ENCODE measurements at places on chromosomes 2 and 18.

- no peak for DNase-seq
These were observed 618.6 kb downstream of the ZEB2 start for GRCh38 chr2:143901185-143901842.

DNA sequence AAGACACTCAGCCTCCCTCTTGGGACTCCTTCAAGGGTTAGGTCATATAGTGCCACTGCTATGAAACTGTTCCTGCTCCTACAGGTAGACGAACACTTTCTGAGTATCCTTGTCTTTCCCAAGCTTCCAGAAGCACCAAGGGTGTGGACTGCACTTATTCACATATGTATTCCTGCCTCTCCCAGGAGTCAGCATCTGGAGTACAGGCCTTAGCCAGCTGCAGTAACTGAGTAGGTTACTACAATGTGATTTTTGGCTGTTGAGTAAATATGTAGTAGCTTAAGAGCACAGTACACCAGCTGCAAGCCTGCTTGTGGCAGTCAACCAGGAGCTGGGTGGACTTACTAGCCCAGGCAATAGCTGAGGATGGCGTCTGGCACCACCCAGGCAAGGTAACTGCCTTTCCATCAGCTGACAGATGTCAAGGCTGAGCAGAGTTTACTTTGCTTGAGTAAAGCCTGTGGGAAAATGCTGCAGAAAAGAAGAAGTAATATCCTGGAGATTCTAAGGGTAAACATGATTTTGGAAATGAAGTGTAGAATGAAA, 14.0 kb upstream of the SCLY start:
- DNase-seq, result no peak

DNA sequence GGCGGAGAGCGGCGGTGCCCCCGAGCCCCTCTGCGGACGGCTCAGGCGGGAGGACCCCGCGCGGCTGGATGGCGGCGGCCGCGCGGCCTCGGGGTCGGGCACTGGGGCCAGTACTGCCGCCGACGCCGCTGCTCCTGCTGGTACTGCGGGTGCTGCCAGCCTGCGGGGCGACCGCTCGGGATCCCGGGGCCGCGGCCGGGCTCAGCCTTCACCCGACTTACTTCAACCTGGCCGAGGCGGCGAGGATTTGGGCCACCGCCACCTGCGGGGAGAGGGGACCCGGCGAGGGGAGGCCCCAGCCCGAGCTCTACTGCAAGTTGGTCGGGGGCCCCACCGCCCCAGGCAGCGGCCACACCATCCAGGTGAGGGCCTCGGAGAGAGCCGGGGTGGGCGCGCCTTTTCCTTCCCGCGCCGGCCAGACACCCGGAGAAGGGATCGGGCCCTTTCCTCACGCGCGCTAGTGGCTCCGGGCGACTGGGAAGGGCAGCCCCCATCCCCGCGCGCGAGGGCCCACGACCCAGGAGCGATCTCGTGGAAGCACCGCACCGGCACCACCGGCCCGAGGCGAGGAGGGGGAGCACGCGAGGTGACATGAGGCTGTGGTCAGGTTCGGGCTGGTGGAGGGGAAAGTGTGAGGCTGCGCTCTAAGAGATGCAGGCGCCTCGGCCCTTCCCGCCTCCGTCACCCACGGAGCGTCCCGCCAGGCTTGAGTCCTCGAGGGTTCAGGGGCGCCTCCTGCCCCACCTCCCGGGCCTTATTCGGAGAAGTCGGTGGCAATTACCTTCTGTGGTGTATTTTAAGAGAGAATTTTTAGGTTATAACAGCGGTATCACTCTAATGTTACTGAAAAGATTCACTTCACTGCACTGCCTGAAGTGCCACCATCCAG, 607 bp downstream of the LAMA3 start:
- DNase-seq, result no peak

DNA sequence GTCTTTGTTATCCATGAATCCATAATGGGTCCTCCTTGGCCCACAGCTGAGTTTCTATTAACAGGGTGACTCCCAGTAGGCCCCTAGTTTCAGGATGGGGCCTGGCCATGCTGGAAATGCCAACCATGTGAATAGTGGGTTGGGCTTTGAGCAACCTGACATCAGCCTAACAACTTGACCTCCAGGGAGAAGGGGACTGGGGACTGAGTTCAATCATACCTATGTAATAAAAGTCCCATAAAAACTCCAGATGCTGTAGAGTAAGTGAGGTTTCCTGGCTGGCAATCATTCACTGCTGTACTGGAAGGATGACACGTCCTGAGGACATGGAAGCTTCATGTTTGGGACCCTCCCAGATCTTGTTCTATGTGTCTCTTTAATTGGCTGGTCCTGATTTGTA, 7.9 kb downstream of the REV1 start:
- no peak for DNase-seq

DNA sequence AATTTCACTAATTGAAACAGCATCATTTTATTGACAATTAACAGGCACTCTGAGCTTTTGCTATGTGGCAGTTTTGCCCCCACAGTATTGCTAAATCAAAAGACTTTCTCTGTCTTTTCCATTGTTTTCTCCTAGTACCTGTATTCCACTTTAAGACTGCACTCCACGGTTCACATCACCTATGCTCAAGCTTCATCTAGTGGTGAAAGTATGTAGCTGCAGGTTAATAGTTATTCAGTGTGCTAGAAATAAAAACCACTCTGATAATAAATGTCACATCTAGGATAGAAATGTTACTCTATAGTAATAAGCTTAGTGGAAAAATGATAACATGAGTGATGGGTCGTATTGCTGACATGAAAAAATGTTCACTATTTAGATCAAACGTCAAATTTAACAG, 24.6 kb downstream of the ARL6IP6 start:
- DNase-seq, result no peak

- no peak for DNase-seq
These were observed 82.2 kb downstream of the NFATC1 start for GRCh38 chr18:79477711-79478483.

DNA sequence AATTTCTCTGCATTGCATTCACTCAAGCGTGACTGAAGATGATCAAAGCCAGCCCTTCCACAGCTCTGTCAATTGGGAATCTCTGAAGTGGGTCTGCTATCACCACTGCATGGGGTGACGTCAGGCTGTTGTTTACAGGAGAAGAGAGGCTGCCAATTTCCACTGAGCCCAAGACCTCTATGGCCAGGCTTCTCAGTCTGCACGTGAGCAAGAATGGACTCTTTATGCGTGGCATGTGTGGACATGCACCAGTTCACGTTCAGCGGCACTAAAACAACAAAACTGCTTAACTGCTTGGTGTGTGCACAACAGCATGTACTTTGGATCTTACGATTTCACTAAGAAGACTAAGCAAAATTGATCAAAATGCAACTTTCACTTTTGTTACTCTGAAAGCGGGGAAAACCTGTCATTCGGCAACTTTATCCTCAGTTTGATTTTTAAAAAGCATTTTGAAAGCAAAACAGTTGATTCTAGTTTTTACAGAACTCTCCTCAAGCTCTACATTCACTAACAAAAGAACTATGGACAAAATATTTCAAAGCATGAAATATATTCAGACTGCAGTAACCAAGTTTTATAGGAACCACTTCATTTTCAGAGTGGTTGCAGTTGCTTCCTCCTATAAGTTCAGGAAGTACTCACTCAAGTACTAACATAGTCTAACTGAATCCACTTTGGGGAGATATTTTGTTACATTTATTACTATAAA, 77.0 kb upstream of the SERTAD2 start:
- DNase-seq, result peak; percentile 55

DNA sequence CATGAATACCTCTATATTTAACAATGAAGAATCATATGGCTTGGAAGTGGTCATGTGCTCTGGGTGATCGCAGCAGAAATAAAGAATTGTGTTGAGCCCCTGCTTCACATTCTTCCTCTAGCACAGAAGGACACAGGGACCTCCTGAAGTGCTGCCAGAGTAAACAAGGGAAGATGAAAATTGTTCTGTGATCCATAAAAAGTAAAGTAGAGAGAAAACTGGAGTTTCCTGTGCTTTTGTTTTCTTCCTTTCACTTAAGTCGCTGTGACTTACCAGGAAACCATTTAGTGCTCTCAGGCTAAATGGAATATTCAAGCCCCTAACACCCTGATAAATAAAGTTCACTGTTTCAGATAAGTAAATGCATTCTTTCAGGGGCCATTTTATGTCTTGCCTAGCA, 1173.6 kb upstream of the CHAC2 start:
- no peak for DNase-seq

DNA sequence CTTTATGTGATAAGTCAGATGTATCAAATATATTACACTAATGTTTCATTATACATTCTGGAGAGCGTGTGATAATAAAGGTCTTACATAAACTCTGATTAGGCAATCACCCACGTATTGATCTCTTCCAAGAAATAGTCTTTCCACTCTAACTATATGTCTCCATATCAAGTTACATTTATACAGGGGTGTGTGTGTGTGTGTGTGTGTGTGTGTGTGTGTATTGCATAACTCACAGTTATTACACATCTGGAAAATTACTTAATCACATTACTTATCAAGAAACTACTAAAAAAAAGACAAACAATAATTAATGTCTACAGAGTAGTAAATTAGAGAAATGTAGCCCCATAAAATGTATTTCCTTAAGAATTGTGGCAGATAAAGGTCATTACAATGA, 339.8 kb downstream of the CDH19 start:
- no peak for DNase-seq

- no peak for DNase-seq
These were observed 73.6 kb downstream of the OTX1 start for GRCh38 chr2:63124218-63124617.

- DNase-seq, result no peak
These were observed 1.3 kb upstream of the ZNF24 start for GRCh38 chr18:35345460-35345921.

DNA sequence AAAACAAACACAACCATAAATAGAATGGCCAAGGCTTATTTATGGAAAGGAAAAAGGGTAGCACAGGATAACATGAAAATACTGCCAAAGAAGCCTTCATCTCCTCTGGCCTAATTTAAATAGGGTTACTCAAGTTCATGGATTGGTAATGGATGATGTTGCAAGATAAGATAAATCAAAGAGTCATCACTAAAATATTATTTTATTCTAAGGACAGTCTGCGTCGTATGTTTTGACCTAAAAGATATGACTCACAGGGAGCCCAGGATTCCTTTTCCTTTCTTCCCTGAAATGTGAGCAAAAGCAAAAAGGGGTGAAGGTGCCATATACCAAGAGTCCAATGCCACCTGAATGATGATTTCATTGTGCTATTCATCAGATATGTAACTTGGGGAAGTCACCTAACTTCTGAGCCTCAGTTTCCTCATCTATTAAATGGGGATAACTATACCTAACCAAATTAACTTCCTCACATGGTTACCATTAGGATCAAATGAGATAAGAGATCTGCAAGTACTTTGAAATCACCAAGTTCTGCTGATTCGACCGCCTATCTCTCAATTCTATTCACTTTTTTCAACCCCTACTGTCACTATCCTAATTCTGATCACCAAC, 137.7 kb downstream of the THADA start:
- DNase-seq, result no peak

DNA sequence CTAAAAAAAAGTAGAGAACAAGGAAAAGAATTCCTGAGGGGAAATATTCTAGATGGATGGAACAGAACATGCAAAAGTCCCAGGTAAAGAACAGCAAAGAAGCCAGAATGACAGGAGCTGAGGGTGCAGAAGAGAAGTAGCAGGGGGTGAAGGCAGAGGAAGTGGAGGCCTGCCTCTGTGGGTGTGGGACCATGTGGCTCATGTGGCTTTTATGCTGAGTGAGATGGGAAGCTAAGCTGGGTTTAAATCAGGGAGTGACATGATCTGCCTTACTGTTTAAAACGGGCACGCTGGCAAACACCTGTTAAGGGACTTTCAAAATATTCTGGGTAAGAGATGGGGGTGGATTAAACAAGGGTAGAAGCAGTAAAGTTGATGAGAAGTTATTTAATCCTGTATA, 40.0 kb downstream of the GKN2 start:
- peak; percentile 56 for DNase-seq

- no peak for DNase-seq
These were observed 24.5 kb upstream of the CD28 start for GRCh38 chr2:203681978-203682377.

DNA sequence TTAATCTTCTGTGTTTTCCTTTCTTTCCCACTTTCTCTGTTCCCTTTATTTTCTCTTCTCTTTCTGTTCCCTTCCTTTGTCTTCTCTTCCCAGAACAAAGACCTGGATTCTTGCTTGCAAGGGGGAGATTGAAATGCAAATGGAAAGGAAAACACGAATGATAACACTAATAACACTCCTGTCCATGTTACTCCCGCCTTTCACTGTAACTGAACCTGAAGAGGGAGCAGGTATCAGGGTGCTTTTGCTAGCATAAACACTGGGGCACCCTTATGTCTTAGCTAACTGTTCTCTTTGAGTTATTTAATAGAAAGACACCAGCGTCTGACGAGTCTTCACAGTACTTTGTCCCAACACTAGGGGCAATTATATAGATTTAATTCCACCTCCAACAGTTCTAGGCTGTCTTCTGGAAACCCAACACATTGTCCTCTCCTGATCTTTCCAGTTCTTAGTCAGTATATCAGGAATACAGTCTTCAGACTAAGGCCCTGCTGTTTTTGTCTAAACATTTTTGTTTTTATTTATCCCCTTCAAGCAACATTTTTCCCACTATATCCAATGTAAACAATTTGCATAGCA, 99.2 kb downstream of the PTPRM start:
- no peak for DNase-seq

- DNase-seq, result no peak
These were observed 44.7 kb downstream of the ABCB11 start for GRCh38 chr2:168986398-168986943.

DNA sequence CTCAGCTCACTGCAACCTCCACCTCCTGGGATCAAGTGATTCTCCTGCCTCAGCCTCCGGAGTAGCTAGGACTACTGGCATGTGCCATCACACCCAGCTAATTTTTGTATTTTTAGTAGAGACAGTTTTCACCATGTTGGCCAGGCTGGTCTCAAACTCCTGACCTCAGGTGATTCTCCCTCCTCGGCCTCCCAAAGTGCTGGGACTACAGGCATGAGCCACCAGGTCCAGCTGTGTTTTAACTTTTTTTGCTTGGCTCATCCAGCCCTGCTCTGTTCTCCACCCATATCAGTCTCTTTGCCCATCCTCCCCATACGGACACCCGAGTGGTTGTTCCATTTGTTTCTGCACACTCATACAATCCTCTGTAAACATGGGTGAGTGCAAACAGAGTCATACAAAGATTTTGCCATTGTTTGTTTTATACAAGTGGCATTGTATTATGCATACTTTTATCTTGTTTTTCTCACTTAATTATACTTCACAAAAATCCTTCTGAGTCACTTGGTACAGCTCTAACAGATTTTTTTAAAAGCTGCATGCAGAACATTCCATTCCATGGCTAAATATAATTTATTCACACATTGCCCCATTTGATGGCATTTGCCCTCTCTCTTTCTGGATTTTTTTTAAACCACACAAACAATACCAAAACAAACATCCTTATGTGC, 5.3 kb downstream of the APOB start:
- DNase-seq, result no peak

DNA sequence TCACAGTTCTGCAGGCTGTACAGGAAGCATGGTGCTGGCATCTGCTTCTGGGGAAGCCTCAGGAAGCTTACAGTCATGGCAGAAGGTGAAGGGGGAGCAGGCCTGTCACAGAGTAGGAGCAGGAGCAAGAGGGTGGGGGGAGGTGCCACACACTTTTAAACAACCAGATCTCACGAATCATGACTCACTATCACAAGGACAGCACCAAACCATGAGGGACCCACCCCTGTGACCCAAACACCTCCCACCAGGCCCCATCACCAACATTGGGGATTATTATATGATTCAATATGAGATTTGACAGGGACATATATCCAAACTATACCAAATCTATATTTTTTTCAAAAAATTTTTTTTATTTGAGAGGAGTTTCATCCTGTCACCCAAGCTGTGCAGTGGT, 51.0 kb upstream of the GLS start:
- no peak for DNase-seq

Data from CD4-positive, alpha-beta T cell treated with Interleukin-1 beta for 1 hour (primary cell).